Pancreas (tissue), 10 donors: ENCODE measurements at places on chromosomes 16 and 17. TPM values are rescaled to one million over a fixed set of nuclear protein-coding genes. Genes with fewer than 3 reads are reported as not detected.

- H3K36me3 ChIP-seq = no peaks in the 10 kb centered on the region
- no peaks in the 10 kb centered on the region for H3K27me3 ChIP-seq
- no peak overlapping the region for H3K4me3 ChIP-seq
- peak; percentile 23 for DNase-seq
Observed at GRCh38 chr17:27461192-27461859, 5.1 kb downstream of the KSR1 start.

Gene ZCCHC14
- 20.0 TPM for total RNA-seq

- no peak for DNase-seq
- no peaks in the 10 kb centered on the region for H3K4me1 ChIP-seq
- H3K27me3 ChIP-seq = no peaks in the 10 kb centered on the region
Observed at GRCh38 chr16:57743458-57743857, 7.9 kb downstream of the KATNB1 start.

Gene UMOD
- total RNA-seq = 1.3 TPM

- no peaks in the 10 kb centered on the region for H3K36me3 ChIP-seq
- H3K4me1 ChIP-seq = no peaks in the 10 kb centered on the region
- no peak overlapping the region for H3K4me3 ChIP-seq
- DNase-seq = no peak
Observed at GRCh38 chr17:33258296-33258695, 34.8 kb downstream of the ASIC2 start.

Gene CDRT15L2
- not detected for total RNA-seq

DNA sequence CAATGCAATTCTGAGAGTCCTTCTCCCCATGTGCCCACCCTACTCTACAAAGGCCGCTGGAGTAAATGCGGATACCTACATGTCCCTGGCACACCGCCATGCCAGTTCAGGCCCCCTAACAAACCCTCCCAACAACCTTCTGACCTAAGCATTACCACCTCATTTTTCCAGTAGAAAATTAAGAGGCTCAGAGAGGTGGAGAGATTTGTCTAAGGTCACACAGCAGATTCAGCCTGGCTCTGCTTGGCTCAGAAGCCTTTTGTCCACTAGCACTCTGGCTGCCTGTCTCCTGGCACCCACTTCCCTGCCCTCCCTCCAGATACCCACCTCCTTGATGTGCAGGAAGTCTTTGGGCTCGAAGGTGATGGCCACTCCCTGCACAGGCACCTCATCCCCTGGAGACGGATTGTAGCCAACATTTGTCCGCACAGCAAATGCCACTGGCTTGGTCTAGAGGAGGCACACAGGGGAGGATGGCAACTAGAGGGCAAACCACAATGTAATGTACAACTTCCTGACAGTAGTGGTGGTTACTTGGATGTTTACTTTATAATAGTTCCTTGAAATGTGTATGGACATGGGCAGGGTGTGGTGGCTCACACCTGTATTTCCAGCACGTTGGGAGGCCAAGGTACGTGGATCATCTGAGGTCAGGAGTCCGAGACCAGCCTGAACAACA is 10.2 kb downstream of the CACNB1 start:
- no peak overlapping the region for H3K27ac ChIP-seq
- no peaks in the 10 kb centered on the region for H3K36me3 ChIP-seq
- no peak for DNase-seq
- no peak overlapping the region for H3K4me3 ChIP-seq

DNA sequence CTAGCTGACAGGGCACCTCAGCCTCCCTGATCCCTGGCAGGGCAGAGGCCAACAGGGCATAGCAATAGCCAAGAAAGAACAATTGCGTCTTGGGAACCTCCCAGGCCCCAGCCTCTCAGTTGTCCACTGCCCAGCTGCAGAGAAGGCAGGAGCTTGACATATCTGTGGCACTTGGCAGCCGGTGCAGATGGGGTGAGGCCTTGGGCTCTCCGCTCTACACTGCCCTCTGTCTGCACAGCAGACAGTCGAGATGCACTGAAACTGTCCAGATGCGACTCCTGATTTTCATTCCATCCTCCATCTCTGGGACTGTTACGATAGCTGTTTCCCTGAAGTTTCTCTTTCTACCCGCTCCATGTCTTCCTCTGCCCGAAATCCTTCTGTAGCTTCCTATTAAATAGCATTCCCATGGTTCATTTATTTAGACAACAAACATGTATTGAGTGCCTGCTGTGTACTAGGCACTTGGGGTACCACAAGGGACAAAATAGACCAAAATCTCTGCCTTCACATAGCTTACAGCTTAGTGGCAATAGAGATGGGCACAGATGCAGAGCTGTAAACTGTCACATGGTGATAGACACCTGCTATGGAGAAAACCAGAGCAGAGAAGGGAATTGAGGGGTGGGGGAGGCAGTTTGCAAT is 3.3 kb downstream of the POLR3E start:
- peak; percentile 84 for DNase-seq
- peaks cover 2% of the 10 kb centered on the region for H3K27me3 ChIP-seq
- H3K36me3 ChIP-seq = no peaks in the 10 kb centered on the region
- H3K4me1 ChIP-seq = peaks cover 9% of the 10 kb centered on the region

Gene ARL5C
- 0.71 TPM for total RNA-seq

DNA sequence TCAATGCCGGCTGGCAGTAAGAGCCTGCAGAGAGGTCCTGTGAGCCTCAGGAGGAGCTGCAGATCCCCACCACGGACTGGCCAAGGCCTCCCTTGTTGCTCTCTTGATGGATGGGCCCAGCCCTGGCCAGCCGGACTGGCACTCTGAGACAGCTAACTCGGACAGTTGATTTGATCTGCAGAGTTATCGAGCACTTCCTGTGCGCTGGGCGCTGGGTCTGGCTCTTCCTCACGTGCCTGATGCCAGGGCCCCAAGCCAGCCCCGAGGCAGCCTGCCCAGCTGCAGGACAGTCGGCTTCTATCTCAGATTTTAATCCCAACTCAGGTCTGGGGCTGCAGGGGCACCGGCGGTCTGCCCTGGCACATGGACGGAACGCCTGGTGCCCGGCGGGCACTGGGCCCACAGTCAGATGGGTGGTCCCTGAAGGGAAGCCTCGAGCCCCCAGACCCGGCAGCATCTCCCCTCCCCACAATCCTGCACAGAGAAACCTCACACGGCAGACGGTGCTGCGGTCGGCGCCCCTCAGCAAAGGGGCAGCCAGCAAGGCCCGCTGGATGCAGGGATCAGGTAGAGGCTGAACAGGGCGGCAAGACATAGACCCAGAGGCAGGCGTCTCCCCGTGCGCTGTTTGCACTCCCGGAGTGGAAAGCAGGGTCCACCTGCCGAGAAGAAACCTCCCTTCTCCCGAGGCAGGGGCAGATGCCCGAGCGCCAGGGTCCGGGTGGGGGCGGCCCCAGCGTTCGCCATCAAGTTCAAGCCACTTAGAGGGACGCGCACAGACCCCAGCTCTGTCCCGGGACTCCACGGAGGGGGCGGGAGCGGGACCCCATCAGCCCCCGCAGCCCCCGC is 34.0 kb downstream of the TIMM22 start:
- no peak for DNase-seq
- no peaks in the 10 kb centered on the region for H3K27me3 ChIP-seq
- no peaks in the 10 kb centered on the region for H3K36me3 ChIP-seq
- H3K4me3 ChIP-seq = no peak overlapping the region

GRCh38 chr16:87552072-87552718 is 50.1 kb upstream of the JPH3 start:
- H3K27me3 ChIP-seq = no peaks in the 10 kb centered on the region
- no peak overlapping the region for H3K27ac ChIP-seq
- no peak overlapping the region for H3K4me3 ChIP-seq
- H3K36me3 ChIP-seq = no peaks in the 10 kb centered on the region
- no peak for DNase-seq

DNA sequence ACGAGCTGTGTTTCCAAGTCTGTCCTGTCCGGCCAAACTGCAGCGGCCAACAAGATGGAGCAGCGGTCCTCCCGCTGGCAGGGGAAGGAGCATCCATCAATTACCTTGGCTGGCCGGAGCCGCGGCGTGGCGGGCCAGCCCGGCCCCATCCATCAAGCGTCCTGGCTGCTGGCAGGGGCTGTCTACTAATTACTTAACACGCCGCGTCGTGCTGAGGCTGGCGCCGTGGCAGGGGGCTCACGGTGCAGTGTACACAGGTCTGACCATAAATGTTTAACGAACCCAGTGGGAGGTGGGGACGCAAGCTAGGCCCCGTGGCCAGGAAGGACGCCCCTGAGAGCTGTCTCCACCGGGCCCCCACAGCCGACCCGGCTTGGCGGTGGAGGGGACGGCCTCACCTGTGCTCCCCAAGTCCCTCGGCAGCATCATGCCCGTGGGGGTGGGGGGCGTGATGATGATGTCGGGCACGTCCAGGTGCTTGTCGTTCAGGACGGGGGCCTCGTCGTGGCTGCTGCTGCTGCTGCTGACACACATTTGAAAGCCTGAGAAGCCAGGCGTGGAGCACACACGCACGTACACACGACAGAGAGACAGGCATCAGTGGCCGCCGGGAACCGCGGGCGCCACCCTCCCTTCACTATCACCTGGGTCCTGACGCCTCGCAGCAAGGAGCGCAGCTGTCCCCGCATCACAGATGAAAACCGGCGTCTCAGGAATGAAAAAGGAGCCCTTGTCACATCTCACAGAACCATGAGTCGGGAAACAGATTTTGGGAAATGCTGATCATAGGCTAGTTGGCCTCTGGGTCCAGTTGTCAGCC is 21.2 kb upstream of the GINS2 start:
- no peaks in the 10 kb centered on the region for H3K27me3 ChIP-seq
- no peaks in the 10 kb centered on the region for H3K36me3 ChIP-seq
- DNase-seq = no peak
- no peak overlapping the region for H3K4me3 ChIP-seq

GRCh38 chr16:84500531-84500930 is 3.9 kb downstream of the MEAK7 start:
- DNase-seq = no peak
- no peak overlapping the region for H3K4me3 ChIP-seq
- no peaks in the 10 kb centered on the region for H3K36me3 ChIP-seq

Gene SLC7A5
- total RNA-seq = 1.1 TPM

- DNase-seq = peak; percentile 87
- H3K4me3 ChIP-seq = no peak overlapping the region
- H3K36me3 ChIP-seq = no peaks in the 10 kb centered on the region
- no peaks in the 10 kb centered on the region for H3K27me3 ChIP-seq
Observed at GRCh38 chr17:72518753-72519597, 398.2 kb downstream of the SOX9 start.
